ENCODE measurements at places on chromosomes 5 and 9. TPM values are rescaled to one million over a fixed set of nuclear protein-coding genes. Genes with fewer than 3 reads are reported as not detected.

IL13 gene
- 14.9 TPM for total RNA-seq

GRCh38 chr5:176446884-176447590 is 1.1 kb upstream of the FAF2 start:
- peak; percentile 16 for DNase-seq

GRCh38 chr5:80569961-80570786 is at the start of gene ANKRD34B:
ANKRD34B (minus strand) TSS chr5:80570280; CDS start chr5:80560019, 10,261 bp downstream.
- DNase-seq: peak; percentile 58

DNA sequence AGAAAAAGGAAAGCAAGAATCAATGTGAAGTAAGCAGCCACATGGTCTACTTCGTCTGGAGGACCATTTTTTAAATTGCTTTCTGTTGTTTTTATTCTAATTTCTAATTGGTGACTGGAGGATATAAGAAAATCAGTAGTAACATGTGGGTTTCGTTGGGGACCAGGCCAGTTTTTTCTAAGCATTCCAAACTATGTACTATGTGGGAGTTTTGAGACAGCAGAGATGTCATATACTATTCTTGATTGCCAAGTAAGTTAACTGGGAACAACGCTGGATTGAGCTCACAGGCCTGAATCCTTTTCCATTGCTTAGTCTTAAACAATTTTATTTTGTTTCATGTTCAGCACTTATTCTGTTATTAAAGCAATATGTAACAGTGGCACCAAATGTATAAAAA is 225.7 kb downstream of the TMEM167A start:
- DNase-seq: no peak

INSL4 gene
- not detected for total RNA-seq

DNA sequence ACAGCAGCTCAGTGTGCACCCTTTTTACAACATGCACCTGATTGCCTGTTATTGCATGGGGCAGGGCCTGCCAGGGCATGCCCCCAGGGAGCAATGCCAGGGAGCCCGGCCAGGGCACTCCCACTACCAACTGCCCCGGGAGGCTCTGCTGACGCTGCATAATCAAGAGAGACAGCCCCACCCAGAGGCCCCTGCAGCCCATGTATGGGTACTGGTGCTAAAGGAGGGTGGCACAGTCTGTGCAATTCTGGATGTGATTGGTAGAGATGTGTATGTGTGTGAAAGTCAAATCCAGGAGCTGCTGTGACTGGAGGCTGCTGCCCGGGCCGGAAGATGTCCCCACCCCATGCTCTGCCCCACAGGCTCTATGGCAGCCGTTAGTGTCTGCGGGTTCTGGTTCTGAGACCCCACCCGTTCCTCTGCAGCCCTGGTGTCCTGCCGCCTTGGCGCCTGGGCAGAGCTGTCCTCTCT is 3.9 kb upstream of the NEURL1B start:
- no peak for DNase-seq

GRCh38 chr5:61303346-61303745 is 28.7 kb upstream of the ZSWIM6 start:
- no peak for DNase-seq

DNA sequence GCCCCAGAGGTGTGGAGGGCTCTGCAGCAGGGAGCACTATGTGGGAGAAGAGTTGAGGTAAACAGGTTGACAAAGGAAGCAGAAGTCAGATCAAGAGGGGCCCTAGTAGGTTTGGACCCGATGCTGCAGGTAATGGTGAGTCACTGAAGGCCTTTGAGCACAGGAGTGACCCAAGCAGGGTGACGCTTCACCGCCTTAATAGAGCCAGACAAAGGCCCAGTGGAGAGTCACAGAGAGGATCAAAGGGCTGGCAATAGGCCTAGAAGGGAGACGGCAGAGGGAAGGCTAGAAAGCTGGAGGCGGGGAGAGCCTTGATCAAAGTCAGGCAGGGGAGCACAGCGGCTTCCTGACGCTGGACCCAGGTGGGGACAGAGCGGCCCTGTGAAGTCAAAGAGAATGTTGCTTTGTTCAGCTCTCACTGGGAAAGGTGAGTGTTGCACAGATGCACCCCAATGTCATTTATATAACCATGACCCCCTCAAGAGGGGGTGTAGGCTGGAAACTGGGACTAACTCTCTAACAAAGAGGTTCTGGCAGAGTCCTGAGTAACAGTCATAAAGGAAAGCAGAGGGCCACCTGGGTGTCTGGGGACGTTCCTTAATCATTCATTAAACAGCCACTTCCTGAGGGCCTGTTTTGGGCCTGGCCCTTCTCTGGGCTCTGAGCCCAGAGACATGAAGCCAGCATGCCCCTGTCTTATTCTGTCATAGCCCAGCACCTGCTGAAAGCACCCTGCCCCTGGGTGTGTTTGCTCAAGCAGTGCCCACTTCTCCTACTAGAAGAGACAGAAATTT is 9.8 kb upstream of the CPLX2 start:
- DNase-seq: no peak

ORM2 gene
- not detected for total RNA-seq

GRCh38 chr9:137592767-137593166 is 2.5 kb upstream of the ZMYND19 start:
- no peak for DNase-seq

GRCh38 chr9:34575241-34575640 is 14.3 kb downstream of the CNTFR start:
- DNase-seq: no peak

ZNF462 gene
- total RNA-seq: 0.61 TPM

DAB2 gene
- not detected for total RNA-seq

TYRP1 gene
- not detected for total RNA-seq

SMIM3 gene
- total RNA-seq: 22.8 TPM

LCN15 gene
- not detected for total RNA-seq

DNA sequence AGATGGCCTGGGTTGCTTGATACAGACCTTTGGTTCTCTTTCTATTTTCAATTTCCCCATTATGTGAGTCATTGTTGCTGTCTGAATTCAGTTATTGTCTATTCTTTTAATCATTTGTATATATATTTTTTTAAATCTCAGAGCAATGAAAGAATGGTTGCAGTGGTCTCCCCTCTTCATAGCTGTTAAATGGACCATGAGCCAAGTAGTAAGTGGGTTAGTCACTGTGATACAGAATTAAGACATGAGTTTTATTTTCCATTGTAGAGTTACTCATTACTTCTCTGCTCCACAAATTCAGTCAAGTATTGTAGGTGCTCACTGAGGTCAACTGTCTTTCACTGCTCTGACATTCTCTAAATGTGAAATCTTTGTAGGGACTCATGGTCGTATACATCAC is 174.6 kb upstream of the GRAMD2B start:
- DNase-seq: no peak

GRCh38 chr9:13857521-13857920 is 456.4 kb downstream of the NFIB start:
- DNase-seq: no peak

GRCh38 chr5:17218353-17219005 is 1.0 kb downstream of the BASP1 start:
- DNase-seq: no peak

GRCh38 chr5:96093890-96094381 is 132.3 kb upstream of the ELL2 start:
- DNase-seq: no peak

GRCh38 chr9:119050281-119050680 is 319.0 kb downstream of the BRINP1 start:
- no peak for DNase-seq

- no peak for DNase-seq
These were observed 143.0 kb downstream of the ADAMTS6 start for GRCh38 chr5:65338606-65339151.

SH3PXD2B gene
- total RNA-seq: 1.1 TPM

TRIM41 gene
- 35.3 TPM for total RNA-seq

SLC6A18 gene
- total RNA-seq: not detected

- no peak for DNase-seq
These were observed 11.3 kb downstream of the PRLR start for GRCh38 chr5:35218981-35219380.

MARCOL gene
- not detected for total RNA-seq

GRCh38 chr9:111799915-111800526 is 5.3 kb upstream of the SHOC1 start:
- no peak for DNase-seq

DNA sequence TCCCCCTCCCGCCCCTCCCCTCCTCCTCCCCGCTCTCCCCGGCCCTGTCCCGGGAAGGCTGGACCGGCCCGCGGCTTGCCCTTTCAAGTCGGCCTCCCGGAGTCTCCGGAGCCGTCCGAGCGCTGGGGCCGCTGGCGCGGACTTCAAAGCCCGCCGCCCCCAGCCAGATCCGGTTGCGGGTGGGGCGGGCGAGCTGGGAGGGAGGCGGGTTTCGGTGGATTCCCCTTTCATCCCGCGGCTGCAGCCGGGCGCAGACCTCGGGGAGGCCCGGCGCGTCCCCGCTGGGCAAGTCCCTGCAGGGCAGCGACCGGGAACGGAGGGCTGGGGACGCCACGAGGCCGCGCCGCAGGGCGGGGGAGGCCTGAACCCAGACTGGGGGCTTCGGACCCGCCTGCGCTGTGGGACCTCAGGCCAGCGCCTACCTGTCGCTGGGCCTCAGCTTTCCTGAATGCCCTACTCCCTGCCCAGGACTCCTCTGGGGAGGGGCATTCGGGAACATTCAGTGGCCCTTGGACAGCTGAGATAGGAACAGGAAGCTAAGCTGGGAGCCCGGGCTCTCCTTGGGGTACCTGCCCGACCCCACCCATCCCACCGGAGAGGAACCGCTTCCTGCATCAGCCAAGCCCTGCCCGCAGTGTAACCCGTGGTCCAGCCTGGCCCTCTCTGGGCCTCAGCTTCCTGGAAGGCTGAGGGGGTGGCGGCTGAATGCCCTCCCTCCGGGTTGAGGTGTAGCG is 23.4 kb downstream of the C9orf50 start:
- peak; percentile 55 for DNase-seq

CDH6 gene
- total RNA-seq: not detected

DNA sequence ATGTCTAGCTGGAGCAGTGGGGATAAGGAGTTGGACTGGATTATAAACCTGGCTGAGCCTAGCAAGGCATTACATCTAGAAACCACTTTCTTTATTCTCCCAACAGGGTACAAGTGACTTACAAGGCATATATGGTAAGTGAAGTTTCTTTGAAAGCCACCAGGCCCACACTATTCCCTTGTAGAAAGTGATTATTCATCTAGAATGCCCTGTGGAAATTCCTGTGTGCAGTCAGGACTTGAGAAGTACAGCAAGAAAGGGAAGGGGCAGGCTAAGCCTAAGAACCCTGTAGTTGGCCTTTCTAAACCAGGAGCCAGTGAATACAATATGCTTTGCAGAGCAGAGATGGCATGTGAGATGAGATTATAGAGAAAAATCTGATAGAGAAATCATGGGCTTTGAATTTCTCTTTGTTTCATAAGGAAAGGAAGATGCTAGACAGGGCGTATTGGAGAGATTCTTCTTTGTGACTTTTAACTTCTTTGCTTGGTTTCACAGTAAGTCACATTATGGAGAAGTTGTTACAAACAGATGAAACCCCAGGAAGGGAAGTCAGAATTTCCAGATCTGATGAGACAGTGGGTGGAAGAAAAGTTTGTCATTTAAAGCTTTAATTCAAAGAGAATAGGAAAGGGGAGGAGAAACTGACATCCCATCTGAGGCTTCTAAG is 321.7 kb downstream of the NDUFS4 start:
- no peak for DNase-seq

KLHL3 gene
- 3.4 TPM for total RNA-seq

- DNase-seq: no peak
These were observed 46.8 kb downstream of the ZNF366 start for GRCh38 chr5:72460413-72460812.

CCDC180 gene
- total RNA-seq: 1.1 TPM

RUFY1 gene
- 34.0 TPM for total RNA-seq

FAM169A gene
- 10.4 TPM for total RNA-seq

DNA sequence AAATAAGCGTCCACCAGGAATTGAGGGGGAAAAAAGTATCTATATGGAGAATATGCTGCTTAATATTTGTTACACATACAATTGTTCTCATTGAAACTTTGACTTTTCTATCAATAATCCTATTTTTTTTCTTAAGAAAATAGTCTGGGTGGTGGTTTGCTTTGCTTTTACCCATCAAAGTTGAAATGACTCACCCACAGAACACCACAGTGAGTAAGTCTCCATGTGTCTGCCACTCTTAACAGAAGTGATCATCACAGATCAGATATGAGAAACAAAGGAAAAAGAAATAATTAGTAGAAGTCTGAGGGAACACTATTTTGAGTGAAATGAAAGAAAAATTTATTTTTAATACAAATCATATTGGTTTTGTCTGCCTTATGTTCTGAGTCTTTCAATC is 742.8 kb downstream of the CDH9 start:
- no peak for DNase-seq

DNA sequence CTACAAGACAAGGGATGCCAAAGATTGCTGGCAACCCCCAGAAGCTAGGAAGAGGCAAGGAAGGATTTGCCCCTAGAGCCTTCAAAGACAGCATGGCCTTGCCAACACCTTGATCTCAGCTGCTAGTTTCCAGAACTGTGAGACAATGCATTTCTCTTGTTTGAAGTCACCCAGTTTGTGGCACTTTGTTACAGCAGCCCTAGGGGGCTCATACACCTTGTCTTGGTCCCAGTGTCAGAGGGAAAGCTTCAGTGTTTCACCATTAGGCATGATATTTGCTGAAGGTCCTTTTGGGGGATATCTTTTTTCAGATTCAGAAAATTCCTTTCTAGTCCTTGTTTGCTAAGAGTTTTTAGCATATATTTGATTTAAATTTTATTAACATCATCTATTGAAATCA is 3.1 kb upstream of the PPIC start:
- no peak for DNase-seq

DNA sequence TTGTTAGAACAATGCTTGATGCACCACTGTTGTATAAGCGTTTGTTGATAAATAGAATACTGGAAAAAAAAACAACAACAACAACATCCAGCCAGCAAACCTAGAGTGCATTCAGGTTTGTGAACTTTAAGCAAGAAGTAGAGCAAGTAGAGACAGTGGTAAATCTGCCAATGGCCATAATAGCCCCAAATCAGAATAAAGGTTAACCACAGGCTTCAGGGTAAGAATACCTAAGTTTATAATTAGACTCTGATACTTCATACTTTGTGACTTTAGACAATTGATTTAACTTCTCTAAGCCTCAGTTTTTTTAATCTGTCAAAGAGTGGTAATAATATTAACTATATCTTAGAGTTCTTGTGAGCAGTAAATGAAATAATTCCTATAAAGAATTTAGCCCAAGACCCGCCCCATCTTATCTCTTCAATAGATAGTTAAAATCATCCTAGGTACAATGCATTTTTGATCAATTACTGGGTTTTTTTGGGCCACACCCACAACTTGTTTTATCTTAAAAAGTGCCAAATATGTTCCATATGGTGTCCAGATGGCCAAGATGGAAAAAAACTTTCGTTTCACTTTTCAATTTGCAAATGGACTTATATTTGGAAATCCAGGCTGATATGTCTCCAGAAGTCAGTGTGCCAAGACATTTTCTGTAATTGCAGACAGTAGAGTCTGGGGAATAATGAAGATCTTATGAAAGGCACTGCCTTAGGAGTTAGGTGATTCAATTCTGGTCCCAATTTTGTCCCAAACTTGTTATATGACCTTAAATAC is 24.5 kb upstream of the DPYSL3 start:
- DNase-seq: no peak

DNA sequence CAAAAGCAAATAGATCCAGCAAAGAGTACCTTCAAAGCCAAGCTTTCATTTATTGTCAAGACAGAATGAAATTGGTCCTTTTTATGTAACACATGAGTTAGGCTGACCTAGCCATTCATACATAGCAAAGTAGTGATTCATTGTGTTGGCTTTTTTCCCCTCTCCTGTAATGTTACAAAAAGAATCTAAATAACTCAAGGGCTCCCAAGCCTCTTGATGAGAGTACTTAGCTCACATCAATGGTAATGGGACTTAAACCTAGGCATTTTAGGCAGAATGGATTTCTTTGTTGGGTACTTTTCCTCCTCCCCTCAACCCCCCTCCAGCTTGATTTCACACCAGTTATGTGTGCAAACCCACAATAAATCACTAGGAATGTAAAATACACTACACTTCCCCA is 123.7 kb downstream of the EBF1 start:
- no peak for DNase-seq

All from activated CD4-positive, alpha-beta memory T cell treated with anti-CD3 and anti-CD28 coated beads for 36 hours (primary cell).